ENCODE measurements at places on chromosomes 5 and 9.

- no peak for DNase-seq
Measured at GRCh38 chr9:8477450-8477849, 677.9 kb upstream of the DMAC1 start.

DNA sequence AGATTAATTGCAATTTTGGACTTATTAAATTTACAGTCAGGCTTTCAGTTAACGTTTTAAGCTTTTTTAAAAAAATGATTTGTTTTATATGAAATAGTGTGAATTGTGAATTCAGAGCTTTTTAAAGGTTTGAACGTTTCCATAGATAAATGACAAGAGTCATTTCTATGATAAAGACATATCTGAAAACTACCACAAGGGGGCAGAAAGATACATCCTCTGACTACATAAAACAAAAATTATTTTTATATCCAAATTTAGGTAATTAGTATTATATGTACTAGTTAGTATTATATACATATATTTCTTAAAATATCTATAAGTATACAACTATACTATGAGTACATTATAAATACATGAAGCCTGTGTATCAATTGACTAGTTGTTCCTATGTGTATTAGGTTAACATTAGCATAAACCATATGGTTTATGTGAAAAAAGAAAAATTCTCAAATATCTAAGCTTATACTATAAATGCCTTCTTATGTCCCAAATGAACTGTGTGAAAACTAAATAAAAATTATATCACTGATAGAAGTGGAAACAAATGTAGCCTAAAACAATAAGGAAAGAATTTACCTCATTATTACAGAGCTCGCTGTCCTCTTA lies 155.2 kb downstream of the MEF2C start:
- no peak for DNase-seq

DNA sequence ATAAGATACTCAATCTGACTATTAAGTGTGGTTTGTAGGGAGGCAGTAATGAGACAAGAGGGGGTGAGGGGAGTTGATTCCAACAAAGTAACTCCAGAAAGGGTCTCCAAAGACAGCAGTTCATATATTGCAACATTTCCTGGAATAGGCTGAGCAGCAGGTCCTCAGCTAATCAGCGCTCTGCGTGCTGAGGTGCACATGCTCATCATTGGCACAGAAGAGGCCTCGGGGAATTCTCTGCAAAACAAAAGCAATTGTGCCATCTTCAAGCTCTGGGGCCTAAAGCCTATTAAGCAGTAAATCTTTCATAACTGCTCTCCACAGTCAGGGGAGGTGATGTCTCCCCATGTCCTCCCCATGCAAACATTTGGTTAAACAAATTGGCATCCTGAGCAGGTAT lies 357.3 kb downstream of the SPOCK1 start:
- no peak for DNase-seq

DNA sequence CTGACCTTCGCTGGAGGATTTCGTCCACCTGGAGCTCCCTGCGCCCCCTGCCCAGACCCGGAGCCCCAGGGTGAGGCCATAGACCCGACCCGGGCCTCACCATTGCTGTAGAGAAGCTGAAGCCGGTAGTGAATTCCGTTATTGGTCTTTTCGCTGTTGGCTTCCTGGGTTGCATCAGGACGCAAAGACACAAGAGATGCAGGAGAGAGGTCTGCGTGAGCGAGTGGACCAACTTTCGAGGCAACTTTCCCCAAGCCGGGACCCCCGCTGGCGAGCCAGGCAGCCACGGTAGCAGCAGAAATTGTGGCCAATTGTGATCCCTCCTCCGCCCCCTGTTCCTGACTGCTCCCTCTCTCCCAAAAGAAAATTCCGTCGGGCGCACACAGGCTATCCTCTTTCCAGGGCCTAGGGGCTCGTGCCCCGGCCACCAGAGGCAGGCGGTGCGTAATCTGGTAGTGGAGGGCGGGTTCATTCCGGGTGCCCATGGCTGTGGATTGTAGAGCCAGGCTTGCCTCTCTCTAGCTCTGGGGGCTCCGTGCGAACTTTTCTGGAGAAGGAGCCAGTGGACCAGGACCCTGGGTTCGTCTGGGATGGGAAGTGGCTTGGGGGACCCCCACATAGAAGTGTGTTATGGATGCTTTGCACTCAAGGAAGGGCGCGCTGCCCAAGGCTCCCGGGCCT lies 3.3 kb downstream of the EBF1 start:
- no peak for DNase-seq

- no peak for DNase-seq
Measured at GRCh38 chr5:94263068-94263467, 355.3 kb downstream of the KIAA0825 start.

DNA sequence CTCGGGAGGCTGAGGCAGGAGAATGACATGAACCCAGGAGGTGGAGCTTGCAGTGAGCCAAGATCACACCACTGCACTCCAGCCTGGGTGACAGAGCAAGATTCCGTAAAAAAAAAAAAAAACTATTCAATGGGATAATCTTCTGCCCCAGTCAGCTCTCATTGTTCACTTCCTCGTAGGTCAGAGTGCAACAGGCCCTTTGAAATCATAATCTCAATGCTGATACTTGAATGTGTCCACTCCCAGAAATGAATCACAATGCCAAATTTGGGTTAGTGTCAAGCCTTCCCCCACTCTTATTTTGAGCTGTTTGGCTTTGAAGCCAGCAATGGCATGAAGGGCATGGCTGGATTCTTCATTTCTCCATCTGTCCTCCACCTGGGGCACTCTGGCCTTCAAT lies 610.3 kb upstream of the KLF4 start:
- DNase-seq, result no peak

GRCh38 chr5:147169901-147170300 lies 64.9 kb upstream of the STK32A start:
- no peak for DNase-seq

DNA sequence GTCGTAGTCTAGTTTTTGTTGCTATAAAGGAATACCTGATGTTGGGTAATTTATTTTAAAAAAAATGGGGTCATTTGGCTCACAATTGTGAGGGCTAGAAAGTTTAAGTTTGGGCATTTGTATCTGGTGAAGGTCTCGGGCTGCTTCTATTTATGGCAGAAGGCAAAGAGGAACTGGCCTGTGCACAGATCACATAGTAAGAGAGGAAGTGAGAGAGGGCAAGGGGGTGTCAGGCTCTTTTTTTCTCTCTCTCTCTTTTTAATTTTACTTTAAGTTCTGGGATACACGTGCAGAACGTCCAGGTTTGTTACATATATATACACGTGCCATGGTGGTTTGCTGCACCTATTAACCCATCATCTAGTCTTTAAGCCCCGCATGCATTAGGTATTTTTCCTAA lies 453.3 kb downstream of the DIRAS2 start:
- no peak for DNase-seq

DNA sequence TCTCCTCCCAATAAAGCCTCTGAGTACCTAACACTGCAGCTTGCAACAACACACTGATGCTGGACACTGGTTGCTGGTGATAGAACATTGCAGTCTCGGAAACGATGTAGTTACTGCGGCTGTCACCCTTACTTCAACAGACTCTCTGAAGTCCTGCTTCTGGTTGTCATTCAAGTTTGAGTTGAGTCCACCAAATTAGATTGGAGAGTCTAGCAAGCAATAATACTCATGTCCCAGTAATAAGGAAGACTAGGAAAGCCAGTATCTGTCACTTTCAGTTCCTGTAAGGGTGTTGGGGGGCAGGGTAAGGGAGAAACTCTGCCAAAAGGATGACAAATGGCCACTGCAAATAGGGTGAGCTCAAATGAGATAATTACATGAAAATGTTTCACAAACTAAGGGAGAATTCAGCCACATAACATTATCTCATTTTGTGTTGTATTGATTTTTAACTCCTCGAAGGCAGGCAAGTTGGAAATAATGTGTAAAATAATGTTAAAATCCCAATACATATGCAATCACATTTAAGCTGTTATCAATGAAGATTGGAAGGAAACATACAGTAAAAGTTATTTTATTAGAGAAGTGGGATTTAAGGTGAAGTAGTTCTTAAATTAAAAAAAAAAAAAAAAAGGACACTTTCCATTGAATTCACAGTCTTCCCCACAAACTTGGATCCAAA lies 849 bp upstream of the IFT74 start:
- DNase-seq, result no peak

GRCh38 chr9:75964427-75964826 lies 74.0 kb downstream of the PCSK5 start:
- DNase-seq, result no peak

GRCh38 chr5:44278469-44278868 lies 110.8 kb downstream of the FGF10 start:
- DNase-seq, result no peak

- DNase-seq, result no peak
Measured at GRCh38 chr9:73640971-73641370, 489.3 kb downstream of the ANXA1 start.

GRCh38 chr5:137858223-137858916 lies 9.3 kb upstream of the MYOT start:
- no peak for DNase-seq

DNA sequence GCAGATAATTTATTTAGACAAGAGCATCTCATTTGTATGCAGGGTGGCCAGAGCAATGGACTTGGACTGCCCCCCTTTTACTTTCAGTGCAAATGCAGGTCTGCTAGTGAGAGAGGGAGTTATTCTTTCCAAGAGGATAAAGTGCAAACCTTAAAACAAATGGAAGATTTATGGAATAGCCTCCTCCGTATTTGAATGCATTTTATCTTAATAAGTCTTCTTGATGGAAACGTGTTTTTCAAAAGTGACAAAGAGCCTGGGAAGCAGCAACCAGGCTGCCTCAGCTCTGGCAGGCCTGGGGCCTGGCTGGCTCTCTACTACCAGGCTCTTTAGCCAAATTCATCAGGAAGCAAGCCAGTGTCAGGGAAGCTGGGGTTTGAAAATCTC lies 6.8 kb downstream of the NR2F1 start:
- DNase-seq, result no peak

DNA sequence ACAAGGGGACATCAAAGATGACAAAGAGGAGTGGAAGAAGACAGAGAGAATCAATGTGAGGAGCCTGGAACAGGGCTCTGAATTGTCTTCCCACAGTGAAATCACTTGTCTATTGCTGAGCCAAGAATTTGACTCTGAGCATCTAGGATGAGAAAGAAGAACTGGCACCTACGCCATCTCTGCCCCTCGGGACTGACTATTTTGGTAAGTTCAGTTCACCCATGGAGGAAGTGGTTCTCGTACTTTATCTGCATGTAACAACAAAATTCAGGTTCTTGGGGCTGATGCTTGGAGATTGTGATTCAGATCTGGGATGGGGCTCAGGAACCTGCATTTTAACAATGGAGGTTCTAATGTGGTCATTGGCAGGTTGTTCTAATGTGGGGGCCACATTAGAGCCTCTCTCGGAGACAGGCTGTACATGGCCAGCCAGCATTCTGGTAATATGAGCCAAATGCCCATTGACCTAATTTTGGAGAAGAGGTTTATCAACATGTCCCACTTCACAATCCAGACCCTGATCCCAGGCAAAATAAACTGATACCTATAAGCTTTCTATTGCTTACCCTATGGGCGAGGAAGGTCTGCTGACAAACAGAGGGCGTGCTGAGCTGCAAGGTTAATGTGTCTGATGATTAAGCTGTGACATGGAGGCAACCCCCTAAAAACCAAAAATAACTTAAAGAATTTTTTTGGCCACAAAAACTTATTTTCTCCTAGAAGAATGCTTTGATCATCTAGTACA lies 2.7 kb upstream of the IL12B start:
- DNase-seq, result no peak

DNA sequence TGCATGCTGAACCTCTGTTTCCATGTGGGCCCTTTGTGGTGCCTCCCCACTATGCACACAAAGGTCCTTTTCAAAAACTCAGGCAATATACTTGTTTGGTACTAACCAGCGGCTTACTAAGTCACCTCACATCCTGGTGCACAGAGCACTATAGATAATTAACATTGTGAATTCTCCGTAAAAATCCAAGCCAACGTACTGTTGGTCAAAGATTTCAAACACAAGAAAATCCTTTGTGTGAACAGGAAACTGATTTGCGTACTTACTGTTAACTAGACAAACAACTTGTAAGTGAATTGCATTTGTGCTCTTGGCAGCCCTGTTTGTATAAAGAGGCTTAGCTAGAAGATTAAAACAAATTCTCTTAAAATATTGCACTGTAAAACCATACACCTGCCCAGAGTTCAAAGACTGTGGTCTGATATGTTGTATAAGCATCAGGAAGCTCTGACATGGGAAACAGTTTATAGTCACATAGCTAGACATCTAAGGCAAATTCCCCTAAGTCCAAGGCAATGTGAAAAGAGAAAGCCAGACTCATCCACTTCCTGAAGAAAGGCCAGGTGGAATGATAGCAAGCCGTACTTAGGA lies 125.0 kb upstream of the SLC12A2 start:
- DNase-seq, result no peak

GRCh38 chr9:116547729-116548426 lies 139.2 kb upstream of the TRIM32 start:
- DNase-seq, result no peak

DNA sequence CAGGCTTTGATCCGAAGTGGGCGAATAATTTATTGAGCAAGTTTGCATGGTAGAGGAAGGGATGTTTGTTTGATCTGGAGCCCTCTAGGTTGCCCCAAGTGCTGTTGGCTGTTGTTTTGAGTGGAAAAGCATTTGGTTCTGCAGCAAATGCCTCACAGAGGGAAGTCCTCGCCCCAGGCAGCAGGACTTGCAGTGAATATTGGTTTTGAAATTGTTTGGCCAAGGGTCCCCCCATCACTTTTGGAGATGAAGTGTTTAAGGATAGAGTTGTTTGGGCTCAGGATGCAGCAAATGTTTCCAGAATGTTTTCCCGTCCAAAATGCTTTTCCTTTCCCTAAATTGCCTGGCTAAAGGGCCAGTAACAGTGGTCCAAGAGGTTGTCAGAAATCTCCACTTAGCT lies 3.1 kb downstream of the JADE2 start:
- DNase-seq, result no peak

DNA sequence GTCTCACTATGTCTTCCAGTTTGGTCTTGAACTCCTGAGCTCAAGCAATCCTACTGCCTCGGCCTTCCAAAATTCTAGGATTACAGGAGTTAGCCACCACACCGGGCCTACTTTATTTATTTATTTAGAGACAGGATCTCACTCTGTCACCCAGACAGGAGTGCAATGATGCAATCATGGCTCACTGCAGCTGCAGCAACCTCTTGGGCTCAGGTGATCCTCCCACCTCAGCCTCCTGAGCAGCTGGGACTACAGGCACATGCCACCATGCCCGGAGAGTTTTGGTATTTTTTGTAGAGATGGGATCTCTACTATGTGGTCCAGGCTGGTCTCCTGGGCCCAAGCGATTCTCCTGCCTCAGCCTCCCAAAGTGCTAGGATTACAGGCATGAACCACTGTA lies 32.8 kb downstream of the PHAX start:
- no peak for DNase-seq

- DNase-seq, result no peak
Measured at GRCh38 chr5:162685302-162685701, 617.7 kb downstream of the GABRG2 start.
